ENCODE measurements at places on chromosomes 11 and 22.
A peak's percentile ranks its signal among the peaks of the same experiment; 100 is the strongest.

- DNase-seq = no peak
Observed at GRCh38 chr11:115314330-115314920, 189.8 kb downstream of the CADM1 start.

GRCh38 chr22:28397306-28397705 lies 282.3 kb downstream of the TTC28 start:
- DNase-seq = no peak

GRCh38 chr11:15807827-15808226 lies 548.5 kb downstream of the SOX6 start:
- DNase-seq = no peak

GRCh38 chr11:107184986-107185385 lies 166.7 kb upstream of the GUCY1A2 start:
- DNase-seq = no peak

GRCh38 chr11:120337355-120338106 lies 1.3 kb downstream of the ARHGEF12 start:
- DNase-seq = peak; percentile 66

DNA sequence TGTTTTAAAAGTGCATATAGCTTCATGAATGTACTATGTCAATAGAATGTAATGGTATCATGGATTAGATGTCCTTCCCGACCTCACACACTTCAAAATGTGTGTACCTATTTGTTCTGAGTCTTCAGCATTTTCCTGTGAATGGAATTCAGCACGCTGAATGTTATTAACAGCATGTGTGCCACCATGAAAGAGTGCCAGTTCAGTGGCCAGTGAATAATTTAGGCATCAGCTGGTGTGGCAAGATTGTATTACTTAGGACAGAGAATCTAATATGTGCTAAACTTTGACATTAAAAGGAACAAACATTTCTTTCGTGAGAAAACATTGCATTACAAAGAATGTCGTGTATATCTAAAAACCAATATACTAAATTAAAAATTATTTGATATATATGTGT lies 46.4 kb downstream of the HIPK3 start:
- DNase-seq = no peak

GRCh38 chr11:116931206-116931953 lies 94.0 kb upstream of the APOA1 start:
- peak; percentile 74 for DNase-seq

- no peak for DNase-seq
Observed at GRCh38 chr11:8543278-8543677, 50.8 kb downstream of the STK33 start.

- no peak for DNase-seq
Observed at GRCh38 chr11:45273509-45273908, 12.6 kb downstream of the SYT13 start.

DNA sequence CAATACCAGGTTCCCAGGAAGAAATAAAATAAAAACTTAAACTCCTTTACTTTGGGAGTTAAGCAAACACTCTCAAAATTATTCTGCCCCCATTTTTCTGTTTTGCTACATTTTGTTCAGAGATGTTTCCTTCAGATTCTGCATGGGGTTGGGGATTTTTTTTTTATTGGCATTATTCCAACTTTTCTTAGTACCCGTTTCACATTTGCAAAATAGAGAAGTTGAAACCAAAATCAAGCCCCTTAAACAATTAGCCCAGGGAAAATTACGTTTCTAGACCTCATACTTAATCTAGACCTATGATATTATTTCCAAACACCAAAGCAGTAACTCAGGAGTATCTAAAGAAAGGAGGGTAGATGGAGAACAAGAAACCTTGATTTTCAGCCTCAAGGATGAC lies 20.6 kb upstream of the MS4A7 start:
- peak; percentile 38 for DNase-seq

DNA sequence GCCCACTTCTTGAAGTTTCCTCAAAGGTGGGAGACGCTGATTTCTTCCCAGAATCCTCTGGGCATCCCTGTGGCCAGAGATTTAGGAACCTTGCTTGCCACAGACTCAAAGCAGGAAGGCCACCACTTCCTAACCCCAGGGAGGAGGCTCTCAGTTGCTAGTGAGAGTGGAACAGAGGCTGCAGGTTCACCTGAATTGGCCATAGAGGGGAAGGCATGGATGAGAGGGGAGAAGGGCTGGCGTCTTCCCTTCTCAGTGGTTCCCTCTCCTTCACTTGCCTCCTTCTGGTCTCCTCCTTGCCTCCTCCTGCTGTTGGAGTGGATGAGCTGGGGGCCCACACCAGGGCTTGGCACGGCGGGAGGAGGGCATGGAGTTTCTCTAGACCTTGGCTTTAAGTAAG lies 185.7 kb downstream of the ADAMTS15 start:
- no peak for DNase-seq

- DNase-seq = no peak
Observed at GRCh38 chr22:24285245-24285644, 14.6 kb downstream of the SPECC1L start.

DNA sequence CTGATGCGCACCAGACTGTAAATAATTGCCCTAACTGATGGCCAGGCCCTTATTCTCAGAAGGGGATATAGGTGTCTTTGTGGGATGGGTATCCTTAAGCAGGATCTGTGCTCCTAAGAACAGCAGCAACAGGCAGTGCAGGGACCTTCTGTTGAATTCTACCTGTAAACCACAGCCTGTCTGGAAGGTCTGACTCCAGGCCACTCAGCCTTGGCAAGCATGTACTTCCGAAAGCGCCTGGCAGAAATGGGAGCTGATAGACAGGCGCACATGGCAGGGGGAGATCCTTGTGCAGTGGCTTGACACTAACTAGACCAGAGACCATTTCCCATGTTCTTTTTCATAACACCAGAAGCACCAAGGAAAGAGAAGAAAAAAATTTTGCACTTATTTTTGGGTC lies 59.0 kb downstream of the C22orf31 start:
- DNase-seq = no peak
